WTC11 (cell line): ENCODE measurements at places on chromosomes 13 and 19.
A peak's percentile ranks its signal among the peaks of the same experiment; 100 is the strongest.

- no peaks in the 10 kb centered on the region for H3K27me3 ChIP-seq
- H3K27ac ChIP-seq = no peak overlapping the region
- DNase-seq = no peak
- peaks cover 11% of the 10 kb centered on the region for H3K4me1 ChIP-seq
These were observed 371.3 kb downstream of the IRS2 start for GRCh38 chr13:109415057-109415456.

- H3K27me3 ChIP-seq = no peaks in the 10 kb centered on the region
- H3K4me3 ChIP-seq = no peak overlapping the region
- DNase-seq = no peak
- H3K4me1 ChIP-seq = peaks cover 23% of the 10 kb centered on the region
These were observed 29.4 kb downstream of the ERCC5 start for GRCh38 chr13:102875256-102875655.

DNA sequence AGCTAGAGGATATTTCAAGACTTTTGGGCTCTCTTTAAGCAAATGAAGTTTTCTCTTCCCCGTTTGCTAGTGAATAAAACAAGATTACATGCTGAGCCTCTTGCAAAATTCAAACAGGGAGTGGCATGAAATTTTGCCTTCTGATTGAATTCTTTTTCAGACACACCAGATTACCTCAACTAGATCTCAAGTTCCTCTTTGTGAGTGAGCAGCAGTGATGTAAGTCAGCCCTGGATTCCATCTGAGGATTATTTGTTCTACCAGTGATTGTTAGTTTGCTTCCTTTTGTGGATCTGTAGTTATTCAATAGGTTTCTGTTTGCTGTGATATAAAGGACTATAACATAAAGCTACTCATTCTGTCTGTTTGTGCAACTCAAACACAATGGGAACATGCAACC lies 407.7 kb downstream of the LMO7 start:
- H3K4me3 ChIP-seq = no peak overlapping the region
- H3K4me1 ChIP-seq = peaks cover 4% of the 10 kb centered on the region
- DNase-seq = no peak
- no peak overlapping the region for H3K27ac ChIP-seq
- H3K27me3 ChIP-seq = no peaks in the 10 kb centered on the region

DNA sequence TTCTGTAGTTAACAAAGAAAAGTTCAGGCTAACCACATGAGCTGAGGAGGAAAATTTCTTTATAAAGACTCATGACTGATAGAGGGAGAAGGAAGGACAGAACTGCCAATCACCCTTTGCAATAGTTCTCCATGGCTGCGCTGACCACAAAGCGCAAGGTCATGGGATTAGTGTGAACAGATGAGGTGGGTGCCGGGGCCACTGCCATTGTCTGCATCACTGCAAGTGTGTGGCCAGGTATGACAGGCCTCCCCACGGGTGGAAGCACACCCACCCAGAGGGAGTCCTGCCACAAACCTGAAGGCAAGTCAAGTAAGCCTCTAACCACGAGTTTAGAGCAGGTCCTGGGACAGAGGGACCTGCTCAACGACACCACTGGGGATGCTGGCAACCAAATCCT lies 128.1 kb downstream of the TUBA3C start:
- H3K4me1 ChIP-seq = no peaks in the 10 kb centered on the region
- H3K4me3 ChIP-seq = no peak overlapping the region
- no peak for DNase-seq
- no peak overlapping the region for H3K27ac ChIP-seq
- H3K27me3 ChIP-seq = peaks cover 11% of the 10 kb centered on the region

- H3K36me3 ChIP-seq = no peaks in the 10 kb centered on the region
- no peaks in the 10 kb centered on the region; the same call in 1 of the 2 replicates for H3K27me3 ChIP-seq
- peak; percentile 35 for DNase-seq
- H3K4me1 ChIP-seq = peaks cover 35% of the 10 kb centered on the region
- no peak overlapping the region for H3K4me3 ChIP-seq
These were observed 53.2 kb downstream of the CDADC1 start for GRCh38 chr13:49300739-49301589.

DNA sequence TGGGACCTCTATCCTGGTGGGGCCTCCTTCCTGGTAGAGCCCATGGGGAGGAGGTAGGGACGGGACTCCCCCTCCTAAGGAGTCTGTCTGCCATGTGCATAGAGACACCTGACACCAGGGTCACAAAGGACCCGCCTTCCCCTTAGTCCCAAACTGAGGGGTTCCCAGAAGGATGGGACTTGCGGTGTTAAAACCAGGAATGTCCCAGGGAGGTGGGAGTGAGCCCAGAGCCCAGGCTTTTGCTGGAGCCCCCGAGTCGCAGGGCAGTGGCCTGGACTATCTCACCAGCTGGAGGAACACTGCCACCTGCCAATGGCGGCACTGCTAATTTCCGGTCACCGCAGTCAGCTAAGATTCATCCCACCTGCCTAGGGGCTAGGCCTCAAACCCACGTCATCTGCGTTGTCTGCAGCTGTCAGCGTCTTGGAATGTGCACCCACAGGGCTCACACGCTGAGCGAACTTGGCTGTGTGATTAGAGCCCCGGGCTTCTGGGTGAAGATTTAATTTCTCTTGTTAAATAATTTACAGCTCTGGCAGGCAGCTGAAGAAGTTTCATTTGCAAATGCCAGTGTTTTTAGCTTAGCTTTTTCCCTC lies 31.9 kb upstream of the ATP11A start:
- H3K27me3 ChIP-seq = no peaks in the 10 kb centered on the region
- H3K4me1 ChIP-seq = peaks cover 7% of the 10 kb centered on the region; the same call in 1 of the 2 replicates
- H3K27ac ChIP-seq = no peak overlapping the region
- no peak overlapping the region for H3K4me3 ChIP-seq
- H3K36me3 ChIP-seq = no peaks in the 10 kb centered on the region

DNA sequence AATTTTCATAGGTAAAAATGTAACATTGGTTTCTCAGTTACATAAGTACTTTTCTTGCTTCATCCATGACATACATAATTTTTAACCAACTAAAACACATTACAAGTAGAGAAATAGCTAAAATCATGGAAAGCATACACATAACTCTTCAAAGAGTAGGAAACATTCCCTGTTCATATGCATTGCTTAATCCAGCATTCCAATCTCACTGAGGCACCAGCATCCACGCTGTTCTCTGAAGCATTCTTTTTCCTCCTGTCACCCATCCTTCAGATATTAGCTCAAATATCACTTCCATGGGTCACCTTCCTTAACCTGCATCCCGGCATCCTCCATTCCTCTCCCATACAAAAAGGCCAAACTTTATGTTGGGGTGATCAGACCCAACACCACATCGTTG lies 79.1 kb downstream of the ZNF254 start:
- H3K4me3 ChIP-seq = no peak overlapping the region
- no peak for DNase-seq
- H3K27me3 ChIP-seq = peaks cover 15% of the 10 kb centered on the region; the same call in 1 of the 2 replicates
- H3K4me1 ChIP-seq = no peaks in the 10 kb centered on the region

DNA sequence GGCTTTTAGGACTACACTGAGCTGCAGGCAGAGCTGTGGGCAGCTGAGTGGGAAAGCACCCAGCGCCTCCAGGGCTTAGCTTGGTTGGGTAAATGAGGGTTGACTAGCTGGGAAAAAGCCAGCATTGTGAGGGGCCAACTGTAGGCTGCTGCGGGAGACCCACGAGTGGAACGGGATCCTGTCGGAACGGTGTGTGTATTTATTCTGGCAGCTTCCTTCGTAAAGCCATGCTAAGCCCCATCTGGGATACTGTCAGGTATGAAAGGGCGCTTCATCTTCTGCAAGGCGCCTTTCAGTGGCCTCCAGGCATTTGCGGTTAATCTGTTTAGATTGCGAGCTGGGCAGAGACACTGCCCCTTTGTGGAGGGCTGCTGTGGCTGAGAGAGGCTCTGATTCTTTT lies 39.5 kb upstream of the CNMD start:
- no peaks in the 10 kb centered on the region for H3K27me3 ChIP-seq
- H3K4me1 ChIP-seq = peaks cover 6% of the 10 kb centered on the region; the same call in 1 of the 2 replicates
- no peak for DNase-seq

GRCh38 chr19:47239610-47240296 lies 8.8 kb upstream of the BBC3 start:
- peak overlapping the region; percentile 58 for H3K4me3 ChIP-seq
- H3K27me3 ChIP-seq = peaks cover 31% of the 10 kb centered on the region
- H3K27ac ChIP-seq = no peak overlapping the region
- peak; percentile 83 for DNase-seq
- H3K36me3 ChIP-seq = no peaks in the 10 kb centered on the region

DNA sequence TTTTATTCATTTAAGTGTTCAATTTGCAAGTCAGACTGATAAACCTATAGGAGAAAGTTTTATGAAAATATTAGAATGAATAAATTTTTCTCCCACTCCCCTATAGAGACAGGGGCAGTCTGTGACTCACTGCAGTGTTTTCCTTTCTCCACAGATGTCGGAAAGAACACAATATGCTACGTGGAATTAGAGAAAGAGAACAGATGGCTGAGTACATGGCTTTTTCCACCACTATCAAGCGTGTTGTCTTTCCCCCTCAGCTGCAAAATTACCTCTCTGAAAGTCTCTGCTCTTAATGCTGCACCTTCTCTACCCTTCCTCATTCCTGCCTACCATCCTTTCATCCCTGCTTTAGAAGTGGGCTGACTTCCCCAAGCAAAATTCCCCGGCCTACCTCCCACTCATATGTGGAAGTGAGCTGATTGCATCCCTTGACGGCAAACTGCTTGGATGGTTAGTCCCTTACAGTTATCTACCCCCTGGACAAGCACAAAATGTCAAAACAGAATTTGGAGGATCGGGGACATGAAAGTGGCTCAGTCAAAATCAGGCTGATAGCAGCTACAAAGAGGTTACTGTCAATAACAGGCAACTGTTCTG lies 30.0 kb downstream of the FLT1 start:
- peaks cover 65% of the 10 kb centered on the region for H3K36me3 ChIP-seq
- no peaks in the 10 kb centered on the region for H3K27me3 ChIP-seq
- no peak for DNase-seq
- no peak overlapping the region for H3K4me3 ChIP-seq
- peak overlapping the region; percentile 78 for H3K27ac ChIP-seq

DNA sequence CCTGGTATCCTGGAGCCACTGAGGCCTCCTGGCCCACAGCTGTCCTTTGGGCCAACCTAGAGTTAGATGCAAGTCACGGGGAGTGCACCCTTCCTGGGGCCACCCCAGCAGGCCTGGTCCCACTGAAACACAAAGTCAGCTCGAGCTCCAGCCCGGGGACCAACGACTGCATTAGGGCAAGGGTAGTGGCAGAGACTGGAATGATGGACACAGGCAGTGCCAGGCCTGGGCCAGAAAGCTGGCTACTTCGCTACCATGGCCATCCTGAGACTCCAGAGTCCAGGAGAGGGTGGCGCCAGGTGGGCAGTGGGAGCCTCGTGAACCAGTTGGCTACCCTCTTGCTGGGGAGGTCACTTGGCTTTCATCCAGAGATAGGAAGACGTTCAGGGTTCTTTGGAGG lies 22.2 kb upstream of the RNF17 start:
- no peak overlapping the region for H3K27ac ChIP-seq
- H3K36me3 ChIP-seq = no peaks in the 10 kb centered on the region
- no peak for DNase-seq
- no peak overlapping the region for H3K4me3 ChIP-seq
- peaks cover 42% of the 10 kb centered on the region for H3K27me3 ChIP-seq
- peaks cover 10% of the 10 kb centered on the region for H3K4me1 ChIP-seq

DNA sequence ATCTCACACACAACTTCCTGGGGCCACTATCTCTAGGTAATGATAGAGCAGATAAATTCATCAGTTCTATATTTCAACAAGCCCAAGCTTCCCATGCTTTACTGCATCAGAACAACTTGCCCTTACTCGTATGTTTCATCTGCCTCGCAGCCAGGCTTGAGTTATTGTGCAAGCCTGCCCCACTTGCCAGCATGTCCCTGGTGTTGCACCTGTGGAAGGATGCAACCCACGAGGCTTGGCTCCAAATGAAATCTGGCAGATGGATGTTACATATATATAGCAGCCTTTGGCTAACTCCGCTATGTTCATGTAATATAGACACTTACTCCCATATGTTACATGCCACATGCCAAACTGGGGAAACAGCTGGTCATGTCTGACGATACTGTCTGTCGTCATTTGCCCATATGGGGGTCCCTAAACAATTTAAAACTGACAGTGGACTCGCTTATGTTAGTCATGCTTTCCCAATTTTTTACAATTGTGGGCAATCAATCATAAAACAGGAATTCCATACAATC lies 6.2 kb downstream of the ERVK3-1 start:
- H3K27ac ChIP-seq = no peak overlapping the region
- peaks cover 6% of the 10 kb centered on the region for H3K4me1 ChIP-seq
- peaks cover 62% of the 10 kb centered on the region for H3K36me3 ChIP-seq
- H3K4me3 ChIP-seq = no peak overlapping the region

- H3K27me3 ChIP-seq = no peaks in the 10 kb centered on the region
- H3K27ac ChIP-seq = no peak overlapping the region
- no peaks in the 10 kb centered on the region; the same call in 1 of the 2 replicates for H3K4me1 ChIP-seq
- no peak overlapping the region for H3K4me3 ChIP-seq
These were observed 88.1 kb downstream of the DGKH start for GRCh38 chr13:42136518-42136917.

GRCh38 chr13:32796754-32797153 lies 210.5 kb downstream of the PDS5B start:
- peaks cover 10% of the 10 kb centered on the region for H3K4me1 ChIP-seq
- DNase-seq = no peak
- no peak overlapping the region for H3K27ac ChIP-seq
- no peaks in the 10 kb centered on the region for H3K36me3 ChIP-seq

DNA sequence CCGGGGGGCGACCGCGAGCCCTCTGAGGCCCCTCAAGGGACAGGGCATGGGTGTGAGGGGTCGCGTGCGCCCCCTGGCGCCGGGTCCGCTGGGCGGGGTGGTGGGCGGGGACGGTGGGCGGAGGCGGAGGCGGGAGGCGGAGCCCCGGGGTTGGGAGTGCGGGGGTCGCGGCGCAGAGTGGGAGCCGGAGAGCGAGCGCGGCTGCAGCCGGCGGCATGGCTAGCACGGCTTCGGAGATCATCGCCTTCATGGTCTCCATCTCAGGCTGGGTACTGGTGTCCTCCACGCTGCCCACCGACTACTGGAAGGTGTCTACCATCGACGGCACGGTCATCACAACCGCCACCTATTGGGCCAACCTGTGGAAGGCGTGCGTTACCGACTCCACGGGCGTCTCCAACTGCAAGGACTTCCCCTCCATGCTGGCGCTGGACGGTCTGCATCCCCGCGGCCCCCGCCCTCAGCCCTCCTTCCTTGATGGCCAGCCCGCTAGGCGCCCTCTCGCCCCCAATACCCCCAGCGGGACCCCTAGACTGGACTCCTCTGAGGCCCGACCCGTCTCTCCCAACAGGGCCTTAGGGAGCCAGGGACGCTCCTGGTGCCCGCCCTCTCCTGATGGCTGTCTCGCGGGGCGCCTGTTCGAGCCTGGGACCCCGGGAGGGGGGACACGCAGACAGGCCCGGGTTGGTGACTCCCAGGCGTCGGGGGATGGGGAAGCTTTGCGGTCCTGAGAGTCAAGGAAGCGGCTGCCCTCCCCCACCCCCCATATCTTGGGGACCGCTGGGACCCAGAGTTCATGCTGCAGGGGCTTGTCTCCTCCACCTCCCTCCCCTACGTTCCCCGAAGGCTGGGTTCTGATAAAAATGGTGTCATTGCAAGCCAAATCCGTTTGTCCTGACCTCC lies at the start of gene CLDN10:
CLDN10 (plus strand) TSS at position 182 of the 903 bp plus-strand sequence; CDS start at position 216, 34 bp downstream.
- no peaks in the 10 kb centered on the region; the same call in 1 of the 2 replicates for H3K36me3 ChIP-seq
- H3K27ac ChIP-seq = peak within 1 kb of the TSS; percentile 75
- H3K27me3 ChIP-seq = peaks cover 7% of the 10 kb centered on the region; the same call in 1 of the 2 replicates
- DNase-seq = peak; percentile 86
- H3K4me3 ChIP-seq = peak within 1 kb of the TSS; percentile 92

GRCh38 chr13:102298051-102298450 lies 103.8 kb downstream of the FGF14 start:
- DNase-seq = no peak
- no peaks in the 10 kb centered on the region for H3K36me3 ChIP-seq
- H3K4me3 ChIP-seq = no peak overlapping the region
- no peaks in the 10 kb centered on the region for H3K4me1 ChIP-seq
- no peak overlapping the region for H3K27ac ChIP-seq
- H3K27me3 ChIP-seq = no peaks in the 10 kb centered on the region
